ENCODE measurements at places on chromosomes 11 and 22.

DNA sequence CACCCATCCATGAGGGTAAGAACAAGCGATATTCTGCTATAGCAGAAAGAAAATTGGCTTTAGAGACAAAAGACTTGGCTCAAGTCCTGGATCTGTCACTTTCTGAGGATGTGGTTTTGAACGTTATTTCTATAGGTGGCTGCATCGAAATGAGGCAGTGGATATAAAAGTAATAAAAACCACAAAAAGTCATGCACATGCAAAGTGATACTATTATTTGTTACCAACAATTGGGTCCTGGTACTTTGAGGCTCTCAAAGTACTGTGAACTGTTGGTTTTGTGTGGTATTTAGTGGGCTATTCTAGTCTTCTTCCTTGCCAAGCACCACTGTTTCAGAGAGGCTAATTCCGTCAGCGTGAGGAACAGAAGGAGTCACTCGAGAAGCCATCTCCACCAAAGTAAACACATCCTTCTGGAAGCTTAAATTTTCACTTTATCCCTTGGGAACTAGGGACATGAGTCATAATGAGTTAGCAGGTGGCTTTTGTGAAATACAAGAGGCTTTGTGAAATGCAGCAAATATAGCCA is 13.1 kb downstream of the UBASH3B start:
- DNase-seq: no peak

DNA sequence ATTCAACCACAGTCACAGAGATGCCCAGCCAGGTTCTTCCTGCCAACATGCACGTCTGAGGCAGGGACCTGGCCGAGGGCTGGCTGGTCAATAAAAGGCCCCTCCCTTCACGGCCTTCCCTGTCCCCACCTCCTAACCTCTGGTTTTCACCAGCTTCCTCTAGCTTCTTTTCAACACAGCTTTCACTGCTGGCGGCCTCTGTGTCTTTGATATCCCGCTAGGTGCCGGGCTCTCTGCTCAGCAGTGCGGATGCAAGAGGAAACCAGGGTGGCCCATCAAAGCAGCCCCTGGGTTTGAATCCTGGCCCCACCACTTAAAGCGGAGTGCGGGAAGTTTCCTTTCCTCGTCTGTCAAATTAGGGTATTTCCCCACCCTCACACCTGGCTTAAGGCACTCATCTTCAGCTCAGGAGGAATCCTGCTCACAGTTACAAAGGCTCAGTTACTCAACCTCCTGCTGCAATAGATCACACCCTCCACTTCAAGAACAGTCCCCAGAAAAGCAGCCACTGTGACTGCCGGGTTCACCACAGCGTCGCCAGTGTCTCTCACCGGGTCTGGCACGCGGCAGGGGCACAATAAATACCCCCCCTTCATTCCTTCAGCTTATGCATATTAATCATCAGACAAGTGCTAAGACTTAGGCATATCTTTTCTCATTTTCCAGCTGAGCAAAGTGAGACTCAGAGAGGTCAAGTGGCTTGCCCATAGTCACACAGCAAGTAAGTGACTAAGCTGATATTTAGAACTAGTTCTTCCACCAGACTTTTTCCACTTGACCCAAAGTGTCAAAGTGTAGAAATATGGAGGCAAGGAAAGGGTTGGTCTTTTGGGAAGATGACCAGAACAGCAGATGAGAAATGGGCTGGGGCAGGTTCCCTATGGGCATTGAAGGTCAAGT is 45.7 kb downstream of the TXN2 start:
- peak; percentile 43 for DNase-seq

- DNase-seq: no peak
Observed at GRCh38 chr11:116166573-116167465, 606.0 kb downstream of the BUD13 start.

DNA sequence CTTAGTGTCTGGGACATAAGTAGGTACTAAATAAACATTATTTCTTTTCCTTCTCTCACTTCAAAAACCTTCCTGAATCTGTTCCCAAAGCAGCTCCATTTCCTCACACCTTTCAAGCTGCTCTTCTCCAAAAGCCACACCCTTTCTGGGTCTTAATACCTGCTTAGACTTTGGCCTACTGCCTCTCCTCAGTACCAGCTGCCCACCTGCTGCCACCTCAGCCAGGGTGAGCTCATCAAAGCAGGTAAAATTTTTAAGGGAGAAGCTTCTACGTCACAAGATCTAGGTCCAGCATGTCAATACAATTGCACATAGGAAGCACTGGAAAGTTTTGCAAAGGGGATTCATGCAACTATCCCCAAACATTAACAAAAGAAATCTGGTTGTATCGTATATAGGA is 108.4 kb downstream of the RPL27A start:
- no peak for DNase-seq

- no peak for DNase-seq
Observed at GRCh38 chr11:9231848-9232177, 33.3 kb downstream of the DENND5A start.

- no peak for DNase-seq
Observed at GRCh38 chr11:104704146-104704830, 194.0 kb downstream of the CASP12 start.

DNA sequence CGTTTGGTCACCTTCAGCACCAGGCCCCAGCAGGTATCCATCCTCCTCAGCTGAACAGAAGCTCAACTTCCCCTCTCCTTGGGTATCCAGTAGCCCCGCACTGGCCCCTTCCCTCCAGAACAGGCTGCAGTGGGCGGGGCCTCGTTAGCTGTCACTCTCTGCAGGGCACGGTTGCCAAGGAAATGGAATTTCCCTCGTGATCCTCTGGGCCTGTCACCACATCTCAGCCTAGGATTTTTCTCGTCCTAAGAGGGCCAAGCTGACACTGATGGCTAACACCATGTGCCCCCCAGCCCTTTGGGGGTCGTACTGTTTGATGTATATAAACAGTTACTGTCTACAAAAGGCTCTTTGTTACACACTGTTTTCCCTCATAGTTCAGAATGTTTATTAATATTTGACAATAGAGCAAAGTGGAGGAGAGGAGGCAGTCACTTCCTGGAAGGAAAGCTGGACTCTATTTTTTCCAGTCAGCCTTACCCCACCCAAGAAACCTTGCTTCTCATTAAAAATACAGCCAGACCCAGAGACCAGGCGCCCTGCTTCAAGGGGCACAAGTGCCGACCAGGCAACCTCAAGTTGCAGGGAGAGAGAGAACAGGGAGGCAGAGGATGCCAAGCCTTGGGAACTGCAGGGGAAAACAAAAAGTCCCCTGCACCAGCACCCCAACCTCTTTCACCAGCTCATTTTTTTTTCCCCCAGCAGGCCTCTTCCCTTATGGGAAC is 44.5 kb downstream of the FEZ1 start:
- no peak for DNase-seq

DNA sequence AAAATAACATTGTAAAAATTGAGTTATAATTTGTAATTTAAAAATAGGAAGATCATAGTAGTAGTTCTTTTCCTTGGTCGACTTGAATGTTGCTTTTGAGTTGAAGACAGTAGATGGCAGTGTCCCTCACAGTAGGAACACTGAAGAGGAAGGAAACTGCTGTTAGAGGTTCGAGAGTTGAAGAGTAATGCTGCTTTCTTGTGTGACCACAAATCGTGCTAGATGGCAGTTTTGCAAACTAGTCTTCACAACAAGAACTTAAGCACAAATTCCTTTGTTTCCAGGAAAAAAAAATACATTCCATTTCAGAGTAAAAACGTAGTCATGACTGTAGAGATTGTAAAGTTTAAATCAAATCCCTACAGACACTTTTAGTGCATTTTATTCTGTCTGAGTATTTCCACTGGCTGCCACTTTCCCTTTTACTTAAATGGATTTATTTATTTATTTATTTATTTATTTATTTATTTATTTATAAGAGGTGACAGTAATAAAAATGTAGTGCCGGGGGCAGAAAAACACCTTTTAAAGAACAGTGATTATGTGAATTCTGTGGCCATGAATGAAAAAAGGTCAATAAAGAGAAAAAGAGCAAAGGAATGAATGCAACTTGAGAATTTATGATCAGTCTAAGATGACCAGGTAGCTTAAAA is 54.6 kb downstream of the SPECC1L start:
- no peak for DNase-seq

DNA sequence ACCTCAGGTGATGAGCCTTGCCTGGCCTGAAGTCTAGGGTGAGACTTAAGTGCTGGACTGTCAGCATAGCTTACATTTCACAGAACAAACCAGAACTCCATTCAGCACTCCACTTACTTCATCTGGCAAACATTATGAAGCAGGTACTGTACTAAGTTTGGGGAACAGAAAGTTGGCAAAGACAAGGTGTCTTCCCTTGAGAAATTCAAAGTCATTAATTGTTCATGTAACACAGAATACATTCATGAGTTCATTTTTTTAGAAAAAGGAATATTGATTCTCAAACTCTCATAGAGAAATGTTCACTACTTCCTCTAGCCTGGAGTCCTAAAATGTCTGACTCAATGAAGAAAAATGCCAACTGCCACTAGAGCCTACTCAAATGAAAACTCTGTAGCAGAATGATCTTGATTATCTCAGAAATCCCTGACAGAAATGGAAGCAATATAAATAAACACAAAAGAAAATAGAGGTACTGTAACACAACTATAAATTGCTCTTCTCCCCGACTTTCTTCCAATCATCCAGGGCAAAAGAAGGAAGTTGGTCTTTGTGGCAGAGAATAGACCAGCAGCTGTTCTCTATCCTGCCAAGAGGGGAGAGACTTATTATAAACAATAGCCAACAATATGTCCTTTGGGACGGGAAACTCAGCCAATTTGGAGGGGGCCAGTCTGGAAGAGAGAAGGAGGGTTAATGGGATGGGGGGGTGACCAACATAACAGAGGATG is 129.2 kb upstream of the MTMR2 start:
- DNase-seq: no peak

DNA sequence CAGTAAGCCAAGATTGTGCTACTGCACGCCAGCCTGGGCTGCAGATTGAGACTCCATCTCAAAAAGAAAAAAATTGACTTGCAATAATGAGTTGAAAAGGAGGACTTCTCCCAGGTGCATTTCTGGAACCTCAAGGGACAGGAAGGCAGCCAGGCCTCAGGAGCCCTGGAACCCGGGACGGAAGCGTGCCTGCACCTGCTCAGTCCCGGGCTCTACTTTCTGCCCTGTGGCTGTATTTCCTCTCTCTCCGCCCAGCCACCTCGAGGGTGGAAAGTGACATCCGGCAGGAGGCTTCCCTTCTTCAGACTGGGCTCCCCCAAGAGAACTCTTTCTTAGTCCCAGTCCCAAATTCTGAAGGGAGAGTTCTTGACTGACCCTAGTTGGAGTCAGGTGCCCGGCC is 20.2 kb upstream of the GAL start:
- no peak for DNase-seq

GRCh38 chr11:35802221-35802620 is 139.6 kb downstream of the TRIM44 start:
- DNase-seq: no peak

- no peak for DNase-seq
Observed at GRCh38 chr11:131235328-131236298, 134.8 kb upstream of the NTM start.

GRCh38 chr11:60868682-60869450 is 1.5 kb downstream of the ZP1 start:
- DNase-seq: no peak

DNA sequence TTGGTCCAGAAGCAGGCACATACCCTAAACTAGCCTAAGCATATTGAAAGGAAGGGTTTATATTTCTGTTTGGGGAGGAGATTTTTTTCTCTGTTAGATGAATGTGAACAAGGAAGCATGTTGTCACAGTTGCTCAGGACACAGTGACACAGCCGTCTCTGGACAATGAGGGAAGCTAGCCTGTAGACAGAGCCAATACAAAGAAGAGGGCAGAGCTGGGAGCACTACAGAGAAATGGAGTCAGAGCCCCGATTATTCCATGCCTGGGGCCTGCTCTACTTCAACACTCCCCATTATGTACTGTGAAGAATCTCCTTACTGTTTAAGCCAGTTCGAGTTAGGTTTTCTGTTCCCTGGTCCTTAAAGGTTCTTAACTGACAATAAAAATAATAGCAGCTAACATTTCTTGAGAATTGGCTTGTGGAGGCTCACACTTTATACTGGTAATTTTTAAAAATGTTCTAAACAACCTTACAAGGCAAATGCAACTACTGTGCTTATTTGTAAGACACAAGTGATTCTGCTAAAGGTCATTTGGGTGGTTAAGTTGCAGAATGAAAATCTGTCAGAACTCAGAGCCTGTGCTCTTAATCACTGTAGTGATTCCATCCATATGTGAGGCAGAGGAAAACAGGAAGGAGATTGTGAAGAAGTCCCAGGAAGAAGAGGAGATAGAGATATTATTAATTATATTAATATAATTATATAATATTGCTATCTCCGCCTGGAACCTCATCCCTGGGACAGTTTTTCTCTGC is 58.8 kb upstream of the RRAS2 start:
- no peak for DNase-seq

GRCh38 chr22:41480397-41480735 is 11.4 kb downstream of the ACO2 start:
- DNase-seq: no peak

GRCh38 chr11:79436919-79437277 is 3.9 kb downstream of the TENM4 start:
- DNase-seq: no peak

GRCh38 chr11:46485856-46486443 is 94.4 kb upstream of the CHRM4 start:
- DNase-seq: no peak

DNA sequence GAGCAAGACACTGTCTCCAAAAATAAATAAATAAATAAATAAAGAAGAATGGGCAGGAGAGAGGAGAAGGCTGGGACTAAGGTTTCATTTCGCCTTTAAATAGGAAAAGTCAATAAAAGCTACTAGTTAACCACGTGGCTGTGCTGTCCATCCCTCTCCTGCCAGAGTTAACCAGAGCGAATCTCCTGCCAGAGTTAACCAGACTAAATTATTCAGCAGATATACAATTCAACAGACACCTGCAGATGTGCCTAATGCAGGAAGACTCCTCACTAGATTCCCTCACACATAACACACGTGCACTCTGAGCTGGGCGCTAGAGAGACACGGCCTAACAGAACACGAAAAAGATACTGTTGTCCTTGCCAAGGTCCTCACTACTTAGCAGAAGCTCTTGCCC is 156.1 kb downstream of the IGLL1 start:
- no peak for DNase-seq
